Activated CD4-positive, alpha-beta memory T cell treated with anti-CD3 and anti-CD28 coated beads, Interleukin-2, amount 10 ng/mL, durations not matched to agents 7 days and 5 days (primary cell): ENCODE measurements at places on chromosomes 16 and 17.
A peak's percentile ranks its signal among the peaks of the same experiment; 100 is the strongest.

GRCh38 chr17:349666-350065 is 2.9 kb downstream of the RPH3AL start:
- DNase-seq, result no peak

DNA sequence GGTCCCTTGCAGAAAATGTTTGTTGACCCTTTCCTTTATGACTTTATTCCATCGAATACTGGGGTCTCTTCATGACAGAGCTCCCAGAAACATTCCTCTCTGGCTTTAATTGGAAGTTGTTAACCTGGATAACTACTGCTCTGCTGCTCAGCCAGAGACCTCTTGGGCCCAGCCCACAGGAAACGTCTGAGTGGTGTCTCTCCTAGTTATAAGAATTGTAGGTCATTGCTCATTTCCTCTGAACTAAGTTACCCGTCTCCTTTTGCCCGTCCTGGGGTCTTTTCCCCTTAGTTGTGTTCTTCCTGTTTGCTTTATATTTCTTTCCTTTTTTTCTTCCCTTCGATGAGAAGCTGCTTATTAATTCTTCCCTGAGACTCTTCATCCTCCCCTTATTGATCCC is 9.0 kb downstream of the MAP2K6 start:
- DNase-seq, result peak; percentile 27

DNA sequence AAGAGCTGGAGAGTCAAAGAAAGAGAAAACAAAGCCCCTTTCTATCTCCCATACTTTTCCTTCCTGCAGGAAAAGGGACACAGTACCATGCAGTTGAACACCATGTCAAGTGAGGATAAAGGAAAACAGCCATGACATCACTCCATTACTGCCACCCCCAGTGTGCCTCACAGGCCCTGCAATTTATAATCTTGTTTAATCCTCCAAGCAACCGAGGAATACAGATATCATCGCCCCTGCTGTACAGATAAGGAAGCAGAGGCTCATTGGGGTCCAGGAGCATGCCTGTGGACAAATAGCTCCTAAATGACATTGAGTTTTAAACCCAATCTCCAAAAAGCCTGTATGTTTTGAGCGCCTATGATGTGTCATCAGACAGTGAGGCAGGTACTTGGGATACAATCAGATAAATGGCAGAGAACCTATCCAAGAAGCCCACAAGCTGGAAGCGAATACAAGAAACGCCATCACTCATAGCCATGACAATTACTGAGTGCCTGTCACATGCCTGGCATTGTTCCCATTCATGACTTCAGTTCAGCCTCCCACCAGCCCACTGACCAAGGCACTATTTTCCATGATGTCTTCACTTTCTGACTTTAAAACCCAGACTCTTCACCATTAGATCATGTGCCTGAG is 45.5 kb downstream of the CPPED1 start:
- DNase-seq, result no peak

DNA sequence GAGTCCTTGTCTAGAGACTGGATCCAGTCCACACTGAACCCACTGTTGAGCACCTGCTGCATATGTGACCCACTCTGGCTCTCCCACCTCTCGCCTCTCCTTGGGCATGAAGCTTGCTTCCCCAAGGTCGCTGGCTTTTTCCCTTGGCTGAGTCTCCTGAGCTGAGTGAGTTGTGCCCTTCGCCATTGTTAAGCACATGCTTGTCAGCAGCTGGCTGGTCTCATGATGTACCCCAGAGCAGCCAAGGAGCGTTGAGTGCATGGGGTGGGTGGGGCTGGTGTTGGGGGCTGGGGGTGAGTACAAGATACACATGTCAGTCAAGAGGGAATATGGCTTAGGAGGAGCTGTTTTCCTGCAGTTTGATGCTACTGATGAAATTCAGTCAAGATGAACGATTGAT is 165.6 kb downstream of the SNX29 start:
- DNase-seq, result no peak
